Thoracic aorta (tissue), 2 donors: ENCODE measurements at places on chromosomes 5 and 9.

DNA sequence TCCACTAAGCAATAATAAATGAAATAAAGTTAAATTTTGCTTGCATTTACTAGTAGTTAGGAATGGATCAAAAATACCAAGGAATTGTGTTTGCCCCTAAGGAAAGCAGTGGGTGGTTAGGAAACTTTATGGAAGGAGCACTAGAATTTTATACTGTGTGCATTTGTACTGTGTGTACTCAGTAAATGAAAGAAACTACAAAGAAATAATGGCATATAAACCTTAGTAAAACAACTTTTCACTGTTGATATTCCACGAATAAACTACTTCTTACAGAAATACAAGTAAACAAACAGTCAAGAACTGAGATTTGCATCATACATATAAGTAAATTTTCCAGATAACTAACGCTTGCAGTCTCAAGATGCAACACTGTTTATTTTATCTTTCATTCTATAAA is 103.7 kb upstream of the PARP8 start:
- H3K27me3 ChIP-seq: no peaks in the 10 kb centered on the region
- no peaks in the 10 kb centered on the region for H3K36me3 ChIP-seq
- no peaks in the 10 kb centered on the region for H3K4me1 ChIP-seq
- no peak overlapping the region for H3K4me3 ChIP-seq

- no peaks in the 10 kb centered on the region for H3K36me3 ChIP-seq
- H3K4me1 ChIP-seq: no peaks in the 10 kb centered on the region
- no peak for DNase-seq
- H3K27ac ChIP-seq: no peak overlapping the region
- no peaks in the 10 kb centered on the region for H3K27me3 ChIP-seq
Measured at GRCh38 chr9:82736701-82737100, 326.2 kb downstream of the RASEF start.

- no peaks in the 10 kb centered on the region for H3K4me1 ChIP-seq
- no peak for DNase-seq
- H3K36me3 ChIP-seq: peaks cover 60% of the 10 kb centered on the region
- H3K27ac ChIP-seq: no peak overlapping the region
- no peak overlapping the region for H3K4me3 ChIP-seq
Measured at GRCh38 chr9:131517761-131518190, 13.3 kb downstream of the UCK1 start.

- no peaks in the 10 kb centered on the region for H3K27me3 ChIP-seq
- H3K4me1 ChIP-seq: no peaks in the 10 kb centered on the region
Measured at GRCh38 chr5:425714-426113, 17.3 kb upstream of the EXOC3 start.

- no peaks in the 10 kb centered on the region for H3K36me3 ChIP-seq
- H3K27ac ChIP-seq: no peak overlapping the region
- DNase-seq: no peak
Measured at GRCh38 chr5:50657044-50657443, 9.4 kb upstream of the PARP8 start.

- no peaks in the 10 kb centered on the region for H3K4me1 ChIP-seq
- H3K36me3 ChIP-seq: no peaks in the 10 kb centered on the region
- no peak for DNase-seq
- H3K4me3 ChIP-seq: no peak overlapping the region
- no peaks in the 10 kb centered on the region for H3K27me3 ChIP-seq
Measured at GRCh38 chr5:168177831-168178450, 113.5 kb upstream of the WWC1 start.

- DNase-seq: no peak
- no peak overlapping the region for H3K27ac ChIP-seq
- no peaks in the 10 kb centered on the region for H3K36me3 ChIP-seq
Measured at GRCh38 chr5:113302120-113302519, 132.7 kb downstream of the TSSK1B start.

DNA sequence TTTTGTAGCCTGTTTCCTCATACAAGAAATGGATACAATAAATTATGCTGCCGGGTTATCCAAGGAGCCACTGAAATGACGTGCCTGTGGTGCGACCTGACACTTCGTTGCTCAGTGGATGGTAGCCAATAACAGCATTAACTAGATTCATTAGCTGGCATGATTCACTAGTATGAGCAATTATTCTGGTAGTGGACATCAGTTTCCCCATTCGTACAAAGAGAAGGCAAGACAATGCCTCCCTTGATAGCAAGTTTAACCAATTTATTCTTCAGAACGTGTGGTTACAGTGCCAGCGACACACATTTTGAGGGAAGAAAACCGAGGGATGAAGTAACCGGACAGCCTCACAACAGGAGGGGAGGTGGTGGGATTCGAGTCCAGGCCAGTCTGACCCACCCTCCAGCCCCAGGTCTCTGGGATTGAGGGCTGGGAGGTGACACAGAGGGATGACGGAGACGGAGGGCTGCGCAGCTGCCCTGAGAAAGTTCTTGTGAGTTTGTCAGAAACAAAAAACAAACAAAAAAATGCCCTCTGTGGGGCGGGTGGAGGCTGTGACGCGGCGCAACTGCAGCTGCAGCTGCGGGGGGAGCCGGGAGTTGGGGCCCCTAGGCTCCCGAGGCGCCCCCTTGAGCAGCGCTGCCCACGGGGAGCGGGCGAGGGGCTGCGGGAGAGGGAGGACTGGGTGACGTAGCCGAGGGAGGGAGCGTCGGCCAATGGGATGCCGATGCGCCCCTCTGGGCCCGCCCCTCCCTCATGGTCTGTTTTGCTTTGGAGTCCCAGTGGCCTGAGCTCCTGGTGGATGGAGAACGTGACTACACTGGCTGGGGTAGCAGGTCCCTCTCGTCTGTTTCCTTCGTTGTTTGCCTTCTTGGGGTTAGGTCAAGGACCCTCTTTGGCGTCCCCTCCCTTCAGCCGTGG is 10.9 kb downstream of the LHX2 start:
- peaks cover 14% of the 10 kb centered on the region for H3K4me1 ChIP-seq
- H3K27ac ChIP-seq: no peak overlapping the region
- H3K27me3 ChIP-seq: peaks cover 54% of the 10 kb centered on the region
- no peaks in the 10 kb centered on the region for H3K36me3 ChIP-seq
- no peak overlapping the region for H3K4me3 ChIP-seq
- no peak for DNase-seq

DNA sequence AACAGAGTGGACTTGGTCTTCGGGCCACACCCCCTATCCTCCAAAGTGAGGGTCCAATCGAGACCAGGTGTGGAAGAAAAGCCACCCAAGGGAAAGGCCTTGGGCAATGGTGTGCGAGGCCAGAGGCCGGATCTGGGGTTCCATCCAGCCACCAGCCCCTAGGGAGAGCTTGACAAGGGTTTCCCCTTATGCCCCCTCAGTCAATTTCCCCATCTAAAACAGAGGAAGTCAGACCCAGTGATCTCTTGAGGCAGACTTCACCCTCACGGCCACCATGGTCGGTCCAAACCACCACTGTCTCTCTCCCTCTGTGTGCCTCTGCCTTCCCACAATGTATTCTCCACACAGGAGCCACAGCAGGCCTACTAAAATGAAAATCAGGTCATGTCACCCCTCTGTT is 82.9 kb downstream of the C5orf15 start:
- DNase-seq: no peak
- H3K27ac ChIP-seq: no peak overlapping the region
- no peaks in the 10 kb centered on the region for H3K36me3 ChIP-seq
- no peak overlapping the region for H3K4me3 ChIP-seq

DNA sequence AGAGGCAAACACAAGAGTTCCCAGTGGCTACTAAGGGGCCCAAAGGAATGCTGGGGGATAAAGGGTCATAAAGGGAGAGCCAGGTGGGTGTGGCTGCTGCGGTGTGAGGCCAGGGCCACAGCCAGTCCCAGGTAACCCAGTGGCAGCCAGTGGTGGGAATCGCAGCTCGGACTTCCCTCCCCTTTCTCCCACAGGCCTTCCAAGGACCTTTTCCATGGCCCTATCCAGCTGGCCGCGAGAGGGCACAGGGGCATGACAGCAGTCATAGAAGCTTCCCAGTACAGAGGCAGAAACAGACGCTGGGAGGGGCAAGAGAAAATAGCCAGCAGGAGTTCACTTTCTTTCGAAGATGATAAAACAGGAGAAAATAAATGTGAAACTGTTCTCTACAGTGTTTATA is 257.6 kb downstream of the SEMA5A start:
- H3K27ac ChIP-seq: peak overlapping the region; percentile 71
- no peaks in the 10 kb centered on the region for H3K27me3 ChIP-seq
- H3K4me1 ChIP-seq: peaks cover 32% of the 10 kb centered on the region

- no peaks in the 10 kb centered on the region for H3K36me3 ChIP-seq
- H3K27me3 ChIP-seq: no peaks in the 10 kb centered on the region
- no peak overlapping the region for H3K27ac ChIP-seq
- no peak overlapping the region for H3K4me3 ChIP-seq
- no peak for DNase-seq
- no peaks in the 10 kb centered on the region for H3K4me1 ChIP-seq
Measured at GRCh38 chr5:41457094-41457493, 53.3 kb downstream of the PLCXD3 start.

DNA sequence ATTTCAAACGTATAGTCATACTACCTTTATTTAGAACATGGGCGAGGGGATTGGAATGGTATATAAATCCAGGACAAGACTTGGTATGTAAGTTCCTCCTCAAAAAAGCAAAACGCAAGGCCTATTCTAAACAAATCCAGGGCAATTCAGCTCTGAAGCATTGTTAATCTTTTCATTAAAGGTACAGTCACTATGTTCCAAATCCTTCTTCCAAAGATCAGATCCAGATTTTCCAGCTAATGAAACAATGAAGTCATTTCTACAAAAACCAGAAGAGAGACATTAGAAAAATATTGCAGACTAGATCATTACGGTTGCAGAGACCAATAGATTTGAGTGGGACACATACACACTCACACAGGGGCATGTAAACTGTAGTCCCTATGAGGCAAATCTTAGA is 116.1 kb upstream of the BNC2 start:
- no peaks in the 10 kb centered on the region for H3K27me3 ChIP-seq
- no peaks in the 10 kb centered on the region for H3K36me3 ChIP-seq

DNA sequence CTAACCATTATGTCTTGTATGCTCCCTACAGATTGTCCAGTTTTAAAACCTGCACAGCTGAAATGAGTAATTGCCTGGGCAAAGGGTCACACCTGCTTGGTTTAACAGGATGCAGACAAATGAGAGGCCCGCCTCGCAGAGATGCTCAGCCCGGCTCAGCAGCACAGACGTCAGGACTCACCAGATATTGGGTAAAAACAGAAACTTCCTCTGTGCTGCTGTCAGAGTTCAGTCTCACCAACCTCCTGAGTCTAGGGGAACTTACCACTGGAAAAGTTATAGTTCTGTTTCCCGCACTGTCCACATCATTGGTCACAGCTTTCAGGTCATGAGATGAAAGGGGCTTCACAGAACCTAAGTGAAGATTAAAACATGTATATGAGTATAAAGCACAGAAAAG is 152.5 kb downstream of the ESM1 start:
- no peaks in the 10 kb centered on the region for H3K36me3 ChIP-seq
- no peak for DNase-seq
- H3K4me1 ChIP-seq: peaks cover 19% of the 10 kb centered on the region

DNA sequence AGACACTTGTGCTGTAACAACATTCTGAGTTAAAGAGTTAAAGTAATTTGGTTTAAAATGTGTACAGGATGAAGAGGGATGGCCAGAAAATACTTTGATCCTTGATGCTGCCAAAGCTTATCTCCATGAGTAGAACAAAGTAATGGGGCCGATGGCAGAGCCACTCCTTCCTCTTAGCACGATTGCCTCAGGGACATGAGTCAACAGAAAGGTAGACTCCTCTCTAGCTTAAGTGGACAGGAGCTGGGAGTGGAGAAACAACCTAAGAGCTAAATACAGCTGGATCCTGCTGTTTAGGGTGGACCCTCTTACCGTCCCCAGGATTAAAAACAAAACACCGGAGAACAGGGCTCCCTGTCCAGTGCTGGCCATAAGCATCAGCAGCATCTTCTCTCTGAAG is 267.3 kb downstream of the IRX1 start:
- no peaks in the 10 kb centered on the region for H3K36me3 ChIP-seq
- H3K4me1 ChIP-seq: no peaks in the 10 kb centered on the region
- no peaks in the 10 kb centered on the region for H3K27me3 ChIP-seq
- no peak for DNase-seq

DNA sequence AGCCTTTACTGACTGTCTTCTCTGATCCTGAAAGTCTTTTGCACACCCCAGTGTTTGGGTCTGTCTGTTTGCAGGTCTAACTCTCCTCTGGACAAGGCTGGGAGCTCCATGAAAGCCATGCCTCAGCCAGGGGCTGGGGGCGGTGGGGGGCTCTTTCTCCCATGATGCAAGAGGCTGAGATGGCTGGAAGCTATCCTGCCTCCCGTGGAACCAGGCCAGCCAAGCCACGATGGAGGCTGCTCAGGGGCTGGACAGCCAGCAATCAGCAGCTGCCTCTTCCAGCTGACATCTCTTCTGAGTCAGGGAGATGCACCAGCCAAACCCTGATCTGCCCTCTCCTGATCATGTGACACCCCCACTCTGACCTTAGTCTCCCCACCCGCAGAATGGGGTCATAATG is 154.0 kb downstream of the BARX1 start:
- no peaks in the 10 kb centered on the region for H3K36me3 ChIP-seq
- H3K4me3 ChIP-seq: no peak overlapping the region
- H3K27ac ChIP-seq: no peak overlapping the region
- no peaks in the 10 kb centered on the region for H3K4me1 ChIP-seq
- DNase-seq: no peak
- H3K27me3 ChIP-seq: no peaks in the 10 kb centered on the region

- H3K4me3 ChIP-seq: no peak overlapping the region
- H3K27me3 ChIP-seq: no peaks in the 10 kb centered on the region
- H3K27ac ChIP-seq: no peak overlapping the region
- H3K36me3 ChIP-seq: no peaks in the 10 kb centered on the region
Measured at GRCh38 chr9:91825422-91825821, 124.6 kb downstream of the ROR2 start.

GRCh38 chr9:99023231-99023630 is 79.5 kb downstream of the COL15A1 start:
- no peak for DNase-seq
- H3K36me3 ChIP-seq: peaks cover 4% of the 10 kb centered on the region

- H3K4me1 ChIP-seq: peaks cover 13% of the 10 kb centered on the region
- H3K27me3 ChIP-seq: no peaks in the 10 kb centered on the region
- H3K4me3 ChIP-seq: no peak overlapping the region
- H3K36me3 ChIP-seq: no peaks in the 10 kb centered on the region
Measured at GRCh38 chr9:6384732-6385131, 28.3 kb upstream of the UHRF2 start.

GRCh38 chr5:16383544-16384052 is 82.0 kb downstream of the ZNF622 start:
- H3K27ac ChIP-seq: no peak overlapping the region
- no peak for DNase-seq
- H3K36me3 ChIP-seq: no peaks in the 10 kb centered on the region
- H3K4me3 ChIP-seq: no peak overlapping the region
- H3K27me3 ChIP-seq: no peaks in the 10 kb centered on the region

DNA sequence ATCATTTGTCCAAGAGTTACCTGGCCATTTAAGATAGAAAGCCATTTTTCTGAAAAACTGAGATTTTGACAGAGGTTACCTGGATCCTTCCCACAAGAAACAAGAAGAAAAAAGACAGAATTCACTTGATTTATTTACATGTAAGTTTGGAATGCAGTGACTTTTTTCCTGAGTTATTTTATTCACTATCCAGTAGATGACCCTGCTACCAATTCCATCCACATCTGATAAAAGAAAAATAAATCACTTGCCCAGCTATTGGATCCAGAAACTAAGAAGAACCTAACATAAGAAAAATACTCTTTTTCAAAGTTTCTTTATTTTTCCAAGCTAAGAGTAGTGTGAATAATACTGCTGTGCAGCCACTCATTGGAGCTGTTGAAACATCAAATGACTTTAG is 275.2 kb downstream of the CETN3 start:
- H3K27ac ChIP-seq: peak overlapping the region; percentile 82
- H3K36me3 ChIP-seq: no peaks in the 10 kb centered on the region
- H3K27me3 ChIP-seq: no peaks in the 10 kb centered on the region

- DNase-seq: no peak
- no peak overlapping the region for H3K4me3 ChIP-seq
- H3K27ac ChIP-seq: no peak overlapping the region
- H3K36me3 ChIP-seq: no peaks in the 10 kb centered on the region
Measured at GRCh38 chr5:53490747-53491146, 10.3 kb downstream of the FST start.
